ENCODE measurements at places on chromosomes 4 and X. TPM values are rescaled to one million over a fixed set of nuclear protein-coding genes. Genes with fewer than 3 reads are reported as not detected.

DNA sequence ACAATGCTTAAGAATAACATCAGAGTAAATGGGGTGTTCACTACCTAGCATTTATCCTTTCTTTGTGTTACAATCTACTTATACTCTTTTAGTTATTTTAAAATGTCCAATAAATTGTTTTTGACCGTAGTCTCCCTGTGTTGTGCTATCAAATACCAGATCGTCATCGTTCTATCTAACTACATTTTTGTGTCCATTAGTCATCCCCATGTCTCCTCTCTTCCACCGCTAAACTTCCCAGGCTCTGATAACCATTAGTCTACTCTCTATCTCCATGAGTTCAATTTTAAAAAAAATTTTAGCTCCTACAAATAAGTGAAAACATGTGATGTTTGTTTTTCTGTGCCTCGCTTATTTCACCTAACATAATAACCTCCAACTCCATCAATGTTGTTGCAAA is 381.9 kb downstream of the PRDM5 start:
- no peak for DNase-seq
- no peaks in the 10 kb centered on the region for H3K27me3 ChIP-seq
- no peak overlapping the region for H3K4me3 ChIP-seq

DNA sequence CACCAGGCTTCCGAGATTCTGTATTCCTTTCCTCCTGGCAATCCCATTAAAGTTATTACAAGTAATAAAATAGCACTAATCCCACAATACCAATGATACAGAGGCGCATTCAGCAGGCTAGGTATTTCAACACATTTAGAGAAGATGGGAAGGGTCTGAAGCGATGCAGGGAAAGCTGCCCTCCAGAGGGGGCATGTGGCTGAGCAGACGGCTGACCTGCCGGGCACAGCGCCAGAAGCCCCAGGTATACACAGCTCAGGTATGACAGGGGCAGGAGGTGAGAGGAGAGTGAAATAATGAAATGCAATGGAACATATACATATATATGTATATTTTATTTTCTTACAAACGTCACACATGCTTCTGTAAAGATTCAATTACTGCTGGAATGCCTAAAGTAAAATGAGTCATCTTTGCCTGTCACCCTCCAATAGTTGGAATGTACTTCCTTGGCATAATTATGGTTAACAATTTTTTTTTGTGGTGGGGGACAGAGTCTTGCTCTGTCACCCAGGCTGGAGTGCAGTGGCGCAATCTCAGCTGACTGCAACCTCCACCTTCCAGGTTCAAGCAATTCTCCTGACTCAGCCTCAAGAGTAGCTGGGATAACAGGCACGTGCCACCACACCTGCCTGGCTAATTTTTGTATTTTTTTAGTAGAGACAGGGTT is 21.3 kb upstream of the CDKN2AIP start:
- no peaks in the 10 kb centered on the region for H3K36me3 ChIP-seq
- peaks cover 7% of the 10 kb centered on the region for H3K4me1 ChIP-seq
- no peak overlapping the region for H3K27ac ChIP-seq
- H3K4me3 ChIP-seq = no peak overlapping the region
- no peak for DNase-seq

GRCh38 chr4:54423066-54423465 is 194.0 kb downstream of the PDGFRA start:
- no peaks in the 10 kb centered on the region for H3K4me1 ChIP-seq
- H3K27me3 ChIP-seq = peaks cover 3% of the 10 kb centered on the region
- no peaks in the 10 kb centered on the region for H3K36me3 ChIP-seq

- no peak overlapping the region for H3K4me3 ChIP-seq
- H3K27ac ChIP-seq = no peak overlapping the region
Measured at GRCh38 chr4:78951862-78952472, 12.7 kb upstream of the PAQR3 start.

GRCh38 chrX:8849458-8849857 is 48.3 kb upstream of the FAM9A start:
- H3K36me3 ChIP-seq = no peaks in the 10 kb centered on the region
- no peak overlapping the region for H3K27ac ChIP-seq
- no peak for DNase-seq
- peaks cover 2% of the 10 kb centered on the region for H3K27me3 ChIP-seq
- no peak overlapping the region for H3K4me3 ChIP-seq

DNA sequence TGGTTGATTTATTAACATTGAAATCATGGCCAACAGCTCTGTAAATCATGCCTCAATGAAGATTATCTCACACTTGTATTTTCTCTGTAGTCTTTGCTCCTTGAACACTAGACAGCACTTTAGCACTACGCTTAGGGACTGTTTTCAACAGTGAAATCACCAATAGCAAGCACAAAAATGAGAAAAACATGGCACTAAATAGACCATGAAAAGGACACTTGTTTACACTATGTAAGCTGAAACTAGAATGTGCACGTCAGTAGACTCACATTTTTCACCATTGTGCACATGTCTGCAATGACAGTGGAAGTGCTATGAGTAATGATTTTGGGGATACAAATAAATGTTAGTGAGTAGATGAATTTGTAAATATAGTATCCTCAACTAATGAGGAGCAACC is 3.1 kb downstream of the BMP2K start:
- H3K4me3 ChIP-seq = no peak overlapping the region
- H3K4me1 ChIP-seq = peaks cover 28% of the 10 kb centered on the region
- no peak for DNase-seq
- no peaks in the 10 kb centered on the region for H3K27me3 ChIP-seq
- H3K36me3 ChIP-seq = peaks cover 6% of the 10 kb centered on the region
- H3K27ac ChIP-seq = no peak overlapping the region

DNA sequence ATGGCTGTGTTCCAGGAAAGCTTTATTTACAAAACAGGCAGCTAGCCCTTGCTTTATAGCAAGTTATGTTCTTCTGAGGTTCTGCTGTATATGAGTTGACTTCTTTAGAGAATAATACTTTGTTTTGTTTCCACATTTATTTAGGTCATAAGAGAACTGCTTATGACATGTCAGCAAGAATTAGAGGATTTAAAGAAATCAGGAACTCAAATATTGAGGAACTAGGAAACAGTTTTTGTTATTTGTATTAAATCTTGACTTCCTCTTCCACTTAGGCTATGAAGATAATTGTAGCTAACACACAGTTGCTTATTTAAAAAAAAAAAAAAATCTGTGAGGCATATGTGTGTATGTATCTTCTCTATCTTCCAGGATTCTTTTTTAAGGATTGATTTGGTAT is 14.3 kb downstream of the ZRSR2 start:
- no peaks in the 10 kb centered on the region for H3K4me1 ChIP-seq
- H3K36me3 ChIP-seq = peaks cover 20% of the 10 kb centered on the region
- no peak overlapping the region for H3K4me3 ChIP-seq
- H3K27ac ChIP-seq = no peak overlapping the region
- H3K27me3 ChIP-seq = no peaks in the 10 kb centered on the region
- no peak for DNase-seq

DNA sequence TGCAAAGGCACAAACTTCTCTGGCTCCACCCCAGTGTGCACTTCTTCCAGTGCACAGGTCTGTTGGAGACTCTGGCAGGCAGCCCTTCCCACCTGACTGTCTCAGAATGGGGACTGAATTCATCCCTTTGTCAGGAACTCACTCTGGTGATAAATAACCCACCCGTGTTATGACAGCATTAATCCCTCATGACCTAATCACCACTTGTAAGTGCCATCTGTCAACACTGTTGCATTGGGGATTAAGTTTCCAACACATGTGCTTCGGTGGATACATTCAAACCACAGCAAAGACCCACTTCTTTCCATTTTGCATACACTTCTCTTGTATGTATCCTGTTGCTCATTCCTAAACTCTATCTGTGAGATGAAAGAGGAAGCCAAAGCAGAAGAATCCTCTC is 1002.9 kb upstream of the IGFBP7 start:
- no peak overlapping the region for H3K4me3 ChIP-seq
- no peaks in the 10 kb centered on the region for H3K4me1 ChIP-seq
- no peak for DNase-seq
- no peaks in the 10 kb centered on the region for H3K36me3 ChIP-seq

The GAB1 gene
- total RNA-seq = 1.4 TPM

- H3K27ac ChIP-seq = no peak overlapping the region
- H3K4me3 ChIP-seq = no peak overlapping the region
- no peaks in the 10 kb centered on the region for H3K4me1 ChIP-seq
- no peak for DNase-seq
Measured at GRCh38 chrX:3271183-3271833, 75.1 kb downstream of the MXRA5 start.

The CENPVL1 gene
- total RNA-seq = not detected

- no peak for DNase-seq
- H3K4me3 ChIP-seq = no peak overlapping the region
- no peak overlapping the region for H3K27ac ChIP-seq
- H3K4me1 ChIP-seq = no peaks in the 10 kb centered on the region
- no peaks in the 10 kb centered on the region for H3K36me3 ChIP-seq
Measured at GRCh38 chrX:54980334-54980733, 13.7 kb downstream of the PFKFB1 start.

DNA sequence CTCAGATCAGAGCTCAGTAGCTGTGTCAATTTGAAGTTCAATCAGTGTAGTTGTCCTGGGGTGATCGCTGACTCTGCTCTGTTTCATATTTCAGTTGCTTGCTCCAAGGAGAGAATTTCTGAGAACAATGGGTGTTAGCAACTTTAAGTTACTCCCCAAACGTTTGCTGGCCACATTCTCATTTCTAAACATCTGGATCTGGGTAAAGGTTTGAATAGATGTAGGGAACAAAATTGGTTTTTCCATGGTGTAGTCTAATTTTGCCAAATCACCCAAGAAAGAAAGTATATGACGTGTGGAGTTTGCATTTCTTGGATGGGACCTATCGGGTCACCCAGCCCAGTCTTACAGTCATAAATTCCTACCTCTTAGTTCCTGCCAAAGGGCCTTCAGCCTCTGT is 103.7 kb downstream of the AKAP4 start:
- H3K4me1 ChIP-seq = no peaks in the 10 kb centered on the region
- H3K27me3 ChIP-seq = no peaks in the 10 kb centered on the region
- H3K27ac ChIP-seq = no peak overlapping the region
- no peak overlapping the region for H3K4me3 ChIP-seq

GRCh38 chr4:86970447-86971354 is 35.9 kb downstream of the AFF1 start:
- no peaks in the 10 kb centered on the region for H3K27me3 ChIP-seq
- no peak for DNase-seq
- H3K27ac ChIP-seq = no peak overlapping the region
- H3K36me3 ChIP-seq = peaks cover 1% of the 10 kb centered on the region
- no peak overlapping the region for H3K4me3 ChIP-seq
- H3K4me1 ChIP-seq = peaks cover 19% of the 10 kb centered on the region

- DNase-seq = no peak
- H3K4me1 ChIP-seq = no peaks in the 10 kb centered on the region
- no peak overlapping the region for H3K4me3 ChIP-seq
- no peak overlapping the region for H3K27ac ChIP-seq
- no peaks in the 10 kb centered on the region for H3K36me3 ChIP-seq
- H3K27me3 ChIP-seq = peaks cover 8% of the 10 kb centered on the region
Measured at GRCh38 chr4:73018595-73018994, 50.9 kb downstream of the COX18 start.

GRCh38 chr4:113825272-113825671 is 63.7 kb upstream of the CAMK2D start:
- no peaks in the 10 kb centered on the region for H3K27me3 ChIP-seq
- no peak overlapping the region for H3K27ac ChIP-seq
- no peaks in the 10 kb centered on the region for H3K36me3 ChIP-seq
- H3K4me3 ChIP-seq = no peak overlapping the region

The PNMA6A gene
- 0.73 TPM for total RNA-seq

The S100G gene
- total RNA-seq = not detected

The KLF8 gene
- total RNA-seq = 6.7 TPM

The PABPC1L2A gene
- not detected for total RNA-seq

DNA sequence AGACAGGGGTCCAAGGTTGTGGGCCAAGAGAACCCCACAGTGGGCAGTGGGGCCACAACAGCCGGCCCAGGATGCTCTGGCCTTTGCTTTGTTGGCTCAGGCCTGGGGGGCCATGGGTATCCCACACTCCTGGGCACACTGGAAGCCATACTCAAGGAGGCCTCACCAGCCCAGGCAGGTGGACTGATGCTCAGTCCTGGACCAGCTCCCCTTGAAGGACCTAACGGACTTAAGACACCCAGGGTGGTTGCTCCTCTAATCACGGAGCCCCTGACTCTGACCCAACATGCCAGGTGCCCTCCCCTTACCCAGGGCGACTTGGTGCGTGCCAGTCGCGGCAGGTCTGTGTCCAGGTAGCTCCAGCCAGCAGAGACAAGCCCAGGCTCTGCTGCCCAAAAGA is 50.8 kb downstream of the ZFYVE28 start:
- H3K27me3 ChIP-seq = no peaks in the 10 kb centered on the region
- no peak overlapping the region for H3K27ac ChIP-seq
- no peak for DNase-seq
- H3K4me1 ChIP-seq = no peaks in the 10 kb centered on the region

DNA sequence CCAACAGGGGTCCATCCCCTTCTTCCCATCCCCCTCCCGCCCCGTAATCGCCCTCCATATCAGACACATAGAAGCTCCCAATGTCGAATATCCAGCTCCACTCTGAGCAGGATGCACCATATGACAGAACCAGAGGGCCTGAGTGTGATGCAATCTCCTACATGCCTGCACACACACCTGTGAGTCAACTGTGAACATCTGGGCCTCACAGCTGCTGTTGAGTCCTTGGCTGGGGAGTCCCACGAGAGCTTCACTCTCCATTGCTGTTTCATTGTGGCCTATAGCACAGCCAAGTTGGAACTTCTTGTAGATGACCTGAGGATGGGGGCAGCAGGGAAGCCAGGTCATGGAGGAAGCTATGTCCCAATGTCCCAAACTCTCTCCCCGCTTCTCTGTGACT is 8.2 kb downstream of the SLC38A5 start:
- no peaks in the 10 kb centered on the region for H3K27me3 ChIP-seq
- no peak for DNase-seq
- H3K4me1 ChIP-seq = peaks cover 22% of the 10 kb centered on the region
- no peak overlapping the region for H3K4me3 ChIP-seq
- H3K36me3 ChIP-seq = peaks cover 41% of the 10 kb centered on the region
- no peak overlapping the region for H3K27ac ChIP-seq

- H3K27me3 ChIP-seq = no peaks in the 10 kb centered on the region
- H3K27ac ChIP-seq = peak overlapping the region; percentile 95
- peak overlapping the region; percentile 89 for H3K4me3 ChIP-seq
- H3K4me1 ChIP-seq = peaks cover 46% of the 10 kb centered on the region
Measured at GRCh38 chrX:13688384-13688957, 457 bp upstream of the RAB9A start.

GRCh38 chr4:38572793-38573192 is 91.2 kb upstream of the KLF3 start:
- no peak for DNase-seq
- H3K36me3 ChIP-seq = peaks cover 5% of the 10 kb centered on the region
- H3K27ac ChIP-seq = no peak overlapping the region
- H3K27me3 ChIP-seq = peaks cover 3% of the 10 kb centered on the region
- H3K4me3 ChIP-seq = no peak overlapping the region
- H3K4me1 ChIP-seq = no peaks in the 10 kb centered on the region

The CDKL2 gene
- 0.16 TPM for total RNA-seq

GRCh38 chr4:118285931-118286330 is 66.9 kb downstream of the PRSS12 start:
- H3K27me3 ChIP-seq = no peaks in the 10 kb centered on the region
- no peak overlapping the region for H3K4me3 ChIP-seq
- H3K4me1 ChIP-seq = peaks cover 21% of the 10 kb centered on the region
- no peak for DNase-seq
- no peak overlapping the region for H3K27ac ChIP-seq

The AWAT2 gene
- not detected for total RNA-seq
